A549 treated with DMSO at 1 μM for 4 hours (cell line): ENCODE measurements at places on chromosomes 5 and 9. TPM values are rescaled to one million over a fixed set of nuclear protein-coding genes. Genes with fewer than 3 reads are reported as not detected.

The IFNA2 gene
- total RNA-seq = not detected in 5 replicates

The CD72 gene
- 0.06 to 0.13 TPM (median 0.10 TPM) in 3 of 5 replicates, not detected in the others for total RNA-seq

The PCDH12 gene
- total RNA-seq = 0.06 to 0.09 TPM (median 0.09 TPM) in 3 of 5 replicates, not detected in the others

The RMRP gene
- 7.7 to 45.5 TPM (median 11.2 TPM) in 4 of 5 replicates, not detected in the other for total RNA-seq

The PCDHA9 gene
- 0.01 TPM in 1 of 5 replicates, not detected in the others for total RNA-seq

The DMRTA1 gene
- total RNA-seq = 0.94 to 1.2 TPM (median 1.1 TPM) in 5 replicates

The CACFD1 gene
- 3.6 to 4.7 TPM (median 4.1 TPM) in 5 replicates for total RNA-seq

The MVB12B gene
- total RNA-seq = 7.0 to 9.0 TPM (median 7.9 TPM) in 5 replicates

The KIF4B gene
- 0.03 to 0.05 TPM (median 0.04 TPM) in 3 of 5 replicates, not detected in the others for total RNA-seq

The CRHBP gene
- total RNA-seq = 0.09 to 0.16 TPM (median 0.14 TPM) in 3 of 5 replicates, not detected in the others

The FAM151B gene
- 1.3 to 2.2 TPM (median 1.9 TPM) in 5 replicates for total RNA-seq

The MCCC2 gene
- total RNA-seq = 41.7 to 46.6 TPM (median 44.7 TPM) in 5 replicates

The SLC36A2 gene
- total RNA-seq = not detected in 5 replicates

The PPIP5K2 gene
- total RNA-seq = 18.7 to 34.5 TPM (median 26.2 TPM) in 5 replicates

The GRXCR2 gene
- total RNA-seq = not detected in 5 replicates

The DRD1 gene
- 0.77 to 1.3 TPM (median 0.95 TPM) in 5 replicates for total RNA-seq

The NEUROG1 gene
- total RNA-seq = not detected in 5 replicates

The LCP2 gene
- not detected in 5 replicates for total RNA-seq

The TAF1L gene
- 0.02 TPM in 1 of 5 replicates, not detected in the others for total RNA-seq

The IL5 gene
- total RNA-seq = not detected in 5 replicates

The CORO2A gene
- 0.47 to 1.1 TPM (median 0.65 TPM) in 5 replicates for total RNA-seq

The GRM6 gene
- not detected in 5 replicates for total RNA-seq
